ENCODE measurements at places on chromosomes 5 and 9.

- peak; percentile 12 for DNase-seq
Measured at GRCh38 chr5:66144834-66145390, 812 bp downstream of the SREK1 start.

GRCh38 chr9:79572032-79572607, 355 bp downstream of the TLE4 start:
- no peak for DNase-seq

- no peak for DNase-seq
Measured at GRCh38 chr9:133967024-133967741, 24.9 kb downstream of the VAV2 start.

DNA sequence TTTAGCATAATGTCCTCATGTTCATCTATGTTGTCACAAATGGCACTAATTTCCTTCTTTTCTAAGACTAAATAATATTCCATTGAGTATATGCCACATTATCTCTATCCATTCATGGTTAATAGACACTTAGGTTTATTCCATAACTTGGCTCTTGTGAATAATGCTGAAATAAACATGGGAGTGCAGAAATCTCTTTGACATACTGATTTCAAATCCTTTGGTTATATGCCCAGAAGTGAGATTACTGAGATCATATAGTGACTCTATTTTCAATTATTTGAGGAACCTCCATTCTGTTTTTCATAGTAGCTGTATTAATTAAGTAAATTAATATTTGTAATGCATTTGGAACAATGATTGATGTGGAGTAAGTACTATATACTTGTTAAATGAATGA, 13.0 kb downstream of the SMIM3 start:
- no peak for DNase-seq

GRCh38 chr5:82772281-82772680, 304.9 kb downstream of the TMEM167A start:
- DNase-seq: no peak

- no peak for DNase-seq
Measured at GRCh38 chr5:50724-51499, 41.1 kb upstream of the PLEKHG4B start.

- DNase-seq: no peak
Measured at GRCh38 chr5:142692321-142692894, 6.5 kb upstream of the FGF1 start.

GRCh38 chr5:135843571-135844337, 9.3 kb downstream of the SLC25A48 start:
- DNase-seq: no peak

DNA sequence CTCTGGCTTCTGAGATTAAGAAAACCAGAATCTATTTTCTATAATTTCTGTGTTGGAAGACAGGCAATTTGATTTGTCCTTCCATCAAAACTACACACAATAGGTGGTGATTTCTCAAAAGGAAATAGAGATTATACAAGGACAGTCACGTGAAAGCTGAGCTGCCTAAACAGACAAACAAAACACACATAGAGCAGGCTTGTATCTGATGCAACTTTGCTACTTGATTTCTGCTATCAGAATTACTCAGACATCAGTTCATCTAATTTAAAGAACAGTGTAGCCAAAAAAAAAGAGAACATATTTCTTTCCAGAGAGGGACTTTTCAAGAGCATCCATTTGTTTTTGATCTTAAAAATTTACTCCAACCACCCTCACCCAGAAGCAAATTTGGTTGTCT, 2128.3 kb upstream of the C9orf72 start:
- no peak for DNase-seq

DNA sequence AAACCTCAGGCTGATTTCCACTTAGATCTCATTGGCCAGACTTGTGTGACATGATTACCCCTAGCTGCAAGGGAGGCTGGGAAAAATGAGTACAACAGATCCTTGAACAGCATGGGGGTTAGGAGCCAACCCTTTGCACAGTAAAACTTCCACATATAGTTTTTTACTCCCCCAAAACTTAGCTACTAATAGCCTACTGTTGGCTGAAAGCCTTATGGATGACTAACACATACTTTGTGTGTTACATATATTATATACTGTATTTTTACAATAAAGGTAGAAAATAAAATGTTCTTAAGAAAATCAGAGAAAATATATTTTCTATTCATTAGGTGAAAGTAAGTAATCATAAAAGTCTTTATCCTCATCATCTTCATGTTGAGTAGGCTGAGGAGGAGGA, 217.4 kb downstream of the NMUR2 start:
- no peak for DNase-seq

DNA sequence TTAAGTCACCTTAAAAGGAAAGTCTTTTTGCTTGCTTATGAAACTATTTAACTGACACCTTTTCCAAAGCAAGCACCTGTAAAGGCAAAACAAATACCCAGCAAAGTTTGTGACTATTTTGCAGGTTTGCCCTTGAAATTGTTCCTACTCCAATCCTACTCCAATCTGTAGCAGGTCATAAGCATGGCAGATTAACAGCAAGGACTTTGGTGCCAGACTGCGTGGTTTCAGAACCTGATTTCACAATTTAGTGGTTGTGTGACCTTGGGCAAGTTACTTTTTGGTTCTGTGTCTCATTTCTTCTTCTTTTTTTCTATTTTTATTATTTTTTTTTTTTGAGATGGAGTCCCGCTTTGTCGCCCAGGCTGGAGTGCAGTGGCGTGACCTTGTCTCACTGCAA, 282.1 kb downstream of the RFX3 start:
- no peak for DNase-seq

DNA sequence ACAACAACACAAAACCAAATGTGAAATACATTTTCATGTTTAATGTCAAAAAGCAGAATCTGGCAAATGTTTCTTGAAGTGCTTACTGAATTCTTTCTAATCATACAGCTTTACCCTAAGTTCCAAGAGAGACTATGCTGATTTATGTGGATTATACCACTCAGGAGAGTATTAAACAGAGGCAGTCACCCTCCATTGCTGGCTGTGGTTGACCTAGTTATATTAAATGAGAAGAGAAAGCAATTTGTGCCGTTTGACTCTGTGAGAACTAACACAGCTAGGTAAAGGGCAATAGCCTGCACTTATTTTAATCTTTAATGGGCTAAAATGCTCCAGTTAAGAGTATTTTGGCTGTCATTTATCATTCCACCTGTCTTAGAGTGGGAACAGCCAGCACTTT, 62.6 kb downstream of the ELL2 start:
- no peak for DNase-seq

DNA sequence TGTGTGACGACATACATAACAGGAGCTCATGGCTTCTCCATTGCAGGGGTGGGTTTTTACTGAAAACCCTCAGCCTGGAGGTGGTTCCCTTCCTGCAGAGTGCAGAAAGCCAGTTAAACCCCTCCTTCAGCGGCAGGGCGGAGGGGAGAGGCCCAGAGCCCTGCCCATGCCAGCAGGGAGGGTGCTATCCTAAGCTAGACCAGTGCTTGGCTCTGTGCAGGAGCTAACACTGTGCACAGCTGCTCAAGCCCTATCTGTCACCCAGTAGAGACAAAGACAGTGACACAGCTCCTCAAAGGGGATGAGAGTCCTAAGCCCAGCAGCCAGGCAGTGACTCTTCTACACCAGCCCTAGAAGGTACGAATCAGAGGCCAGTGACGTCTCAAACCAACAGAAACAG, 70.0 kb upstream of the ZSWIM6 start:
- no peak for DNase-seq

DNA sequence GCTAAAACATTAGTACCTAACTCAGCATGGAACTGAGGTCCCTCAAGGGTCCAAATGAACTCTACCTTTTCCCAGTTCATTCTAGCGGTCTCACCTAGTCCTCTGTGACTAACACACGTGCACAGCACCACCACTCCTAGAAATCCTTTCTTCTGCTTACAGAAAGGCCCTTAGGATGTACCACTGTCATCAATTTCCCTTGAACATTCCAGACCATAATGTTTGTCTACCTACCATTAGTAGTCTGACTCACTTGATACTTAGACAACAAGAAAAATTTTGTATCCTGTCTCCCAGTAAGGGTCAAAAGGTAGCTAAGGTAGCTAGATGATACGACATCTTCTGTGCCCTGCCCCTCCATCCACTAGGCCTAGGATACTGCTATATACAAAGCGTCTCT, 166.6 kb downstream of the TSSK1B start:
- no peak for DNase-seq

DNA sequence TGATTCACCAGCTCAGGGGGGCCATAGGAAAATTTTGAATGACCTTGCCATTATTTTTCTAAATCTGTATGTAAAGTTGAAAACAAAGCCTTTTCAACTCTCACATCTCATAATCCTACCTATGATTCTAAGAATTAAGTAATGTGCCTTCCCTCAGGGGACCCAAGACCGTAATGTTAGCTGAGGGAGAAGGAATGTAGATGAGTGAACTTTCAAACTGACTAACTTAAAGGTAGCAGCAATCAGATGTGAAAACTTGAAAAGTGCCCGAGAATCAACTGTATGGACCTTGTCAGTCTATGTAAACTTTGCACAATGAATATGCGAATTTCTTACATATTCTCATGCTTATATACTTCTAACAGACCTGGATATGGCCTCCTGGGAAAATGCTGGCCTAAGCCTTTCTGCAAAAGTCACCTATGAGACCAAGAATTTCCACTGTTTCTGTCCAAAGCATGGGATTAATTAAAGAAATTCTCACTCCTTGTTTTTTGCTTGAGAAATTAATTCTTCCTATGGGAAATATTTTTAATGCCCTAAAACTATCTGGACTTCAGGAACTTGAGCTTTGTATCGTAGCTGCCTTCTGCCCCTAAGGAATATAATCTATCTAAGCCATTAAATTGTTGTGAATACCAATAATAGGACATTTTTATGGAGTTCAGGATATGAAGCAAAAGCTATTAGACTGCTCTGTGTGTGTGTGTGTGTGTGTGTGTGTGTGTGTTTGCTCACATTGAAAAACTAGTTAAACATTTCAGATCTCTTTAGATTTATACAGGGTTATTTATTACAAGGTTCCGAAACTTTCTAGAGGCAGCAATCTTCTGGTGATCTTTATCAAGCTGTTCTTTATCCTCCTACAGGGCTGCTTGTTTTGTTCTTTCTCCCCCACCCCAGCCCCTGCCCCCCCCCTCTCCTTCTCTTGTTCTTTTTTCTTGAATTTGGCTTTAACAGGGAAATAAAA, 169.1 kb upstream of the CLINT1 start:
- DNase-seq: no peak

GRCh38 chr5:65952259-65952658, 25.9 kb downstream of the ERBIN start:
- DNase-seq: no peak

GRCh38 chr5:52661903-52662595, 125.7 kb upstream of the ITGA1 start:
- no peak for DNase-seq

DNA sequence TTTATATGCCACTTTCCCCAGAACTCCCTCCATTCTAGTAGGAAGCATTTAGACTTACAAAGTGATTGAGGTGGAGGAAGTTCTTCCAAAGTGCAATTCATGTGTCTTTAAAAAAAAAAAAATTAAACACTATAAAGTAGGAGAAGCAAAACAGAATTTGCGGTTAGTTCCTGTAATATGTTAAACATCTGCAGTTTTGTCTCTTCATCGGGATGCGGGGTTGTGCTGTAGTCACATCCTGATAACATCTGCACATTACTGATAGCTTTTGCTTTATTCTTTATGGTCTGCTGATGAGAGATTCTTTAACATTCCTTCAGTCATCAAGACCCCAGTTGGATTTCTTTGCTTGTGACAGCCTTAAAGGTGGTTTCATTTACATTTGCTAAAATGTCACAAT, 694.3 kb downstream of the NR2F1-AS1 start:
- no peak for DNase-seq

DNA sequence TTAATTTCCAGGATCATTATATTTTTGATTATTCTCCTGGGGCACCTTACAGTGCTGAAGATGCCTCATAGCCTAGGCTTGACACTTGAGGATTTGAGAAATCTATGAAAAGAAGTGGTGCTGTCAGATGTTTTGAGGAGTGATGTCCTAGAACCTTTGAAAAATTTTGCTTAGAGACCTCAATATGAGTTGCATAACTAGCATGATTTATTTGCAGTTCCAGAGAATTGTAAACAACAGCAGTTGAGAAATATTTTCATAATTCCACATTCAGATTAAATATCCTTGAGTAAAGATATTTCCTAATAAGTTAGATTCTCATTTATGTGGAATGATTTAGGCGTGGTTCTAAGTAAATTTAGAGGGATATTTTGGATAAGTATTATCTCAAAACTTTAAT, 225.8 kb downstream of the ADAMTSL1 start:
- DNase-seq: no peak

GRCh38 chr5:76223696-76224095, 140.5 kb downstream of the SV2C start:
- no peak for DNase-seq

GRCh38 chr5:139470821-139471300, at the start of gene SMIM33:
Gene SMIM33, plus strand, starts transcription at chr5:139471004. Its CDS starts 118 bp downstream, at chr5:139471122.
- no peak for DNase-seq

- no peak for DNase-seq
Measured at GRCh38 chr9:136648751-136649150, 14.0 kb upstream of the EGFL7 start.

DNA sequence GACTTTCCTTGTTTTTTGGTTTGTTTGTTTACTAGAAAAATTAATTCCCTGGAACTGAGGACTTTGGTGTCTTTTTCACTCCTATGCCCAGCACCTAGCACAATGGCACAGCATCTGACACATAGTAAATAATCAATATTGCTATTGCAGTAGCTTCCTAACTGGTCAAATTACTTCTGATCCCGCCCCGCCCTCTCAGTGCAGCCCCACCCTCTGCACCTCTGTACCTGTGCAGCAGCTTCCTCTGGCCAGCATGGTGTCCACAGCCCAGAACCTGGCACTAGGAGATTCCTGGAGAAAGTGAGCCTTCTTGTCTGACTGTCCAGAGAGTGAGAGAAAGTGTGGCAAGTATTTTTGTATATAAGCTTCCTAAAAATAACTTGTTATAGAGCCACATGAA, 343.2 kb downstream of the ZNF608 start:
- no peak for DNase-seq

DNA sequence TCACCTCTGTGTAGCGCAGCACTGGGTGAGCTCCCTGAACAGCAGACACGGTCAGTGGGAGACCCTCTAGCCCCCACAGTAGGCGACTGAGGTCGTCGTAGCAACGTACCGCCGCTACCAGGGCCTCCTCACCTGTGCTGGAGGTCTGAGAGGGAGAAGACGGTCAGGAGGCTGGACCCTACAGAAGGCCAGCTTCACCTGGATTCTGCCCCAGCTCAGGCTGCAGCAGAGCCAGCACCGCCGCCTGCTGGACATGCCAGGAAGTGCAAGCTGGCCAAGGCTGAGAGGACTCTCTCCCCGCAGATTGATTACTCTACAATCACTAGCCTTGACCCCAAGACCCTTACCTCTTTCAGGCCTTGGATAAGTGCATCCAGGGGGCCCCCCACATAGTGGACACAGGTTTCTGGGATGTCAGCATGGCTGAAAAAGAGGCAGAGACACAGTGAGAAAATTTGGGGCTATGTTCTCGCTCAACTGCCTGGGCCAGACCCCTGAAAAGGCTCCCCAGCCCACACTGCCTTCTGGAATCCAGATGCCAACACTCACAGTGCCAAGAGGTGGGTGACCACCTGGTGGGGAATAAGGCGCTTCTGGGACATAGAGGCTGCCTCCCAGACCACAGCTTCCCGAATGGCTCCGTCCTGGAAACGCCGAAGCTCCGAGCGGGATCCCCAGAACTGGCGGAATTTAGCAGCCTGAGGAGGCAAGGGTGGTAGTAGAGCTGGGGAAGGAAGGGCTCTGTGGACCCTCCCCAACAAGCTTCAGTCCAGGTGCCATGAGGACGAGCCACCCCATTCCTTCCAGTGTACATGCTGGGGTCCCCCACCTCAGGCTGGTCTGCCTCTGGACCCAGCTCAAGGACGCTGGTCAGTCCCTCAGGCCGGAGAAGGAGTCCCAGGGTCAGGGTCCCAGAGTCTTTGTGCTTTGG, 6.9 kb downstream of the NOL6 start:
- DNase-seq: peak; percentile 3
